ENCODE measurements at places on chromosomes 1 and 21.

DNA sequence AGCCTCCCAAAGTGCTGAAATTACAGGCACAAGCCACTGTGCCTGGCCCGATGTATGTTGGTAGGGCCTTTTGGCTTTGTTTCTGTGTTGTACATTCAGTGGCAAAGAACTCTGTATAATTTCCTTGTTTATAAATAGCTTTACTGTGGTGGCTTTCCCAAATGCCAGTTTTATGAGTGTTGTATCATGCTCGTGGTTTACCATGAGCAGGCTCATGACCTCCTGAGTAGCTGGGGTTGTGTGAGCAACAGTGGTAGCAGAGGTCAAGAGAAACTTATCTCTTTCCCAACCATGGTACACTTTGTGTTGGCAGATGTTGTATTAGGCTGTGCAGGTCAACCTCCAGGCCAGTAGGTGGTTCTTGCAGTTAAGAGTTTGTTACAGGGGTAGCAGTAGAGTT lies 420.4 kb upstream of the BEND5 start:
- DNase-seq = no peak

- DNase-seq = no peak
Observed at GRCh38 chr1:154989195-154989860, 4.1 kb upstream of the LENEP start.

- no peak for DNase-seq
Observed at GRCh38 chr21:35838987-35839763, 221.2 kb downstream of the SETD4 start.

DNA sequence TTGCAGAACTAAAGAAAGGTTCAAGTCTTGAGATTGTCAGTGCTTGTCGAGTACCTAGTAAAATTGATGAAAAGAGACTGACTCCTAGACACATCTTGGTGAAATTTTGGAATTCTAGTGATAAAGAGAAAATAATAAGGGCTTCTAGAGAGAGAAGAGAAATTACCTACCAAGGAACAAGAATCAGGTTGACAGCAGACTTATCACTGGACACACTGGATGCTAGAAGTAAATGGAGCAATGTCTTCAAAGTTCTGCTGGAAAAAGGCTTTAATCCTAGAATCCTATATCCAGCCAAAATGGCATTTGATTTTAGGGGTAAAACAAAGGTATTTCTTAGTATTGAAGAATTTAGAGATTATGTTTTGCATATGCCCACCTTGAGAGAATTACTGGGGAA lies 16.3 kb downstream of the L1TD1 start:
- DNase-seq = no peak

DNA sequence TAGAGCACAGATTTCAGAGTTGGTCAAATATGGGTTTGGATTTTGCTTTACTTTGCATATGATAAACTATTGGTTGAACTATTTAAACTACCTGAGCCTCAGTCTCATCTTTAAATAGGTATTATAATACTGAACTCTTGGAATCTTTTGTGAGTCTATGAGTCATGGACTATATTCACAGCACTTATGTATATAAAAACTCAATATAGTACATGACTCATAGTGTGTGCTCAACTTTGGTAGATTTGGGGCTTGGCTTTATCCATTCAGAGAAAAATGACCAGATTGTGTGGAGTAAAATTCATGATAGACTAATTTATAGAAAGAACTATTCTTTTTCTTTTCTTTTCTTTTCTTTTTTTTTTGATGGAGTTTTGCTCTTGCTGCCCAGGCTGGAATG lies 28.7 kb downstream of the FCRL3 start:
- DNase-seq = no peak

DNA sequence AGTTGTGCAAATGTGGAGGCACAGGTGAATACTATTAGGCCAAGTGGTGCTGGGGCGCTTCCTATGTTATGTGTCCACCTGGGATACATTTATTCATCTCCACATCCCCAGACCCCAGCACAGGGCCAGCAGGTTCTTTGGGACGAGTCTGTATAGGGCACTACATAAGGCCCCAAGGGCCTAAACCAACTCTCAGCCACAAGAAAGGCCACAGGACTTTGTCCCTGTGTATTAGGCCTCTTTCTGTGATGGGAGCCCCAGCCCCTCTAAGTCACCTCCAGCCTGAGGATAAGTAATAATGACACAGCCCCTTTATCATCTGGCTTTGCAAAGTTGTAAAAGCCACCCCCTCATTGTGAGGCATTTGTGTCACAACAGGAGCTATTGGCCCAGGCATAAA lies 79.2 kb upstream of the CD1D start:
- DNase-seq = no peak

DNA sequence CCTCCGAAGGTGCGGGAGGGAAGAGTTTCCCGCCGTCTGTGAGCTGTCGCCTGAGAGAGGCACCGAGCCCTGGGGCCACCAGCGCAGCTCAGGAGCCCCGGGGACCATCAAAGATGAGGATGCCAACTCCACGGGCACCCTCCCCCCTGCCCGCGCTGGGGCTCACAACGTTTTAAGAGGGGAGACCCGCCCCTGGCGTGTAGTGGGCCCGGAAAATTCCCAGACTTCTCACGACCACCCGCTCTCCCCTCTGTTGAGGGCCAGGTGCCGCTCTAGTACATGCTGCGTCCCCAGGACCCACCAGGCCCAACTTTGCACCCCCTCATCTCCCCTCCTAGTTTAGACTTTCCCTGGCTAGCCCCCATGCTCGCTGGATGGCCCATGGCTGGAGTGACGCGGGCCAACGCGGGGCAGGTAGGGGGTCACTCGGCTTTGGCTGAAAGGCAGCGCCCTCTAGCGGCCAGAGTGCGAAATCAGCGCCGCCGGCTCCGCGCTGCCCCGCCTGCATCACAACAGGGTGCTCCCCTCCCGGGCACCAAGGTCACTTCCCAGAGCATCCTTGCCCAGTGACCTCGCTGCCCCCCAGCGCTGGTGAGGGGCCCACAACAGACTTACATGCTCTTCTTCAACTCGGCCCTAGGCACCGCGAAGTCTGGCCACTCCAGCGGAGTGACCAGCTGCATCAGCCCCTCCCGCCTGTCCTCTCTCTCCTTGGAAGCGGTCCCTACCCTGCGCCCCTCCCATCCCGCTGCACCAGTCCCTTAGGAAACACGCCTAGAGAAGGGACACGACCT lies 1.8 kb downstream of the CD160 start:
- DNase-seq = no peak

DNA sequence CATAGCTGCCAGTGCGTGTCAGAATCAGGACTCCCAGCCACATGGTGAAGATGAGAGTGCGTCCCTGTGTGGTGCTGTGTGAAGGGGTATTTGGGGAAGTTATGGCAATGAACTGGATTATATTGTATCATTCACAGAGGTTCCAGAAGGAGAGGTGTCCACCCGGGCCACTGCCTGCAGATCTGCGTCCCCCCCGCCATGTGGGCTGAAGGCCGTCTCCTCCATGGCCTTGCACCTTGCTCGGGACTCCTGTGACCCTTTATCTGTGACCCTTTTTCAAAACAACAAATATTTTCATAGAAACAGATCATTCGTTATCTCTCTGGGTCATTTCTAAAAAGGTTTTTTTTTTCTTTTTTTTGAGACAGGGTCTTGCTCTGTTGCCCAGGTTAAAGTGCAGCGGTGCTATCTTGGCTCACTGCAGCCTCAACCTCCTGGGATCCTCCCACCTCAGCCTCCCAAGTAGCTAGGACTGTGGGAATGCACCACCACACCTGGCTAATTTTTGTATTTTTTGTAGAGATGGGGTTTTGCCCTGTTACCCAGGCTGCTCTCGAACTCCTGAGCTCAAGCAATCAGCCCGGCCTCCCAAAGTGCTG lies 120.2 kb upstream of the ERRFI1 start:
- DNase-seq = no peak

DNA sequence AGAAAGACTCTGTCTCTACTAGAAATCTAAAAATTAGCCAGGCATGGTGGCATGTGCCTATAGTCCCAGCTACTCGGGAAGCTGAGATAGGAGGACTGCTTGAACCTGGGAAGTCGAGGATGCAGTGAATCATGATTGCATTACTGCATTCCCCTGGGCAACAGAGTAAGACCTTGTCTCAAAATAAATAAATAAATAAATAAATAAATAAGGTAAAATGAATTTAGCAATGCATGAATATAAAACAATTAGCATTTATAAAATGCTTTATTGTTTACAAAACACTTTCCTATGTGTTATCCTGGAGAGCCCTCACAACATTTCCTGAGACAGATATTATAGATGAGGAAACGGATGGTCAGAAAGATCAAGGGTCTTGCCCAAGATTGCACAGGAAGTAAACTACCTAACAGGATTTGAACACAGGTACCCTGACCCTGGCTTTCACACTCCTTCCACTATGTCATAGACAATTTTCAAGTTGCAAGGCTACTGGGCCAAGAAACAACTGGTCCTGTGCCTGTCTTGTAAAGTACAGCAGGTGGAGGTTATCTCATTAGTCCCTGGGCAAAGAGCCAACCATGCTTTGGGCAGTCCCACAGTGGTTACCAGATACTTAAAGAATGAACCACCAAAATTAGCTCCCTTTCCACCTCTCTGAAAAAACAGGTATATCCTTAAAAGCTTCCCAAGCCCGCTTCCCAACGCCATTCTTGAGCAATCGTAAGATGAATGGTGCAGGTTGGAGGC lies 15.4 kb upstream of the VSIG8 start:
- no peak for DNase-seq

- no peak for DNase-seq
Observed at GRCh38 chr1:88454781-88455180, 229.3 kb upstream of the PKN2 start.
